ENCODE measurements at places on chromosomes 5 and 9.

GRCh38 chr9:125593581-125594222 lies 113.3 kb downstream of the MAPKAP1 start:
- no peak for DNase-seq

GRCh38 chr5:170219615-170220014 lies 13.2 kb upstream of the C5orf58 start:
- no peak for DNase-seq

GRCh38 chr5:95808686-95809413 lies 13.7 kb downstream of the GLRX start:
- DNase-seq: peak; percentile 38

DNA sequence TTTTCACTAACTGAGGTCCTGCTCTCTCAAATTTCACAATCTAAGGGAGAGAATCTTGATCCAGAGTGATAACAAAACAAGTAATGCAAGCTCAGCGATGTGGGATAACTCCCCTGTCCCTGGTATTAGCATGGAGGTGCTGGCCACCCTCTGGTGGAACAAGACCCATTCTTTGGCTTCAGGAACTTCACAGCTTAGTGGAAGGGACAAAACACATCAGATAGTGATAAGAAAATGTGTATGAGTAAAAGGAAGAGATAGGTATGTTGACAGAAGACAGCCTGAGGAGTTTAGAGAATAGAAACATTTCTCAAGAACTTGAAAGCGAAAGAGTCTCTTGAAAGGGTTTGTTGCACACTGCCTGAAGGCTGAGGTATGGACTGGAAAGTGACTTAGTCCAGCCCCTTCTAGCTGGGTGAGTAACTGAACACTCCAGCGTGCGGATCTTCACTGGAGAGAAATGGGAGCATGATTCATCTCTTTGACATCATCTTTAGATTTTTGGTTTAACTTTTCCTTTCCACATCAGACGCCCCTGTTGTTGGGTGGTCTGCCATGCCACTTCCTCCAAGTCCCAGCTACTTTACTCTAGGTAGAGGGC lies 25.4 kb upstream of the ZSWIM6 start:
- DNase-seq: no peak

DNA sequence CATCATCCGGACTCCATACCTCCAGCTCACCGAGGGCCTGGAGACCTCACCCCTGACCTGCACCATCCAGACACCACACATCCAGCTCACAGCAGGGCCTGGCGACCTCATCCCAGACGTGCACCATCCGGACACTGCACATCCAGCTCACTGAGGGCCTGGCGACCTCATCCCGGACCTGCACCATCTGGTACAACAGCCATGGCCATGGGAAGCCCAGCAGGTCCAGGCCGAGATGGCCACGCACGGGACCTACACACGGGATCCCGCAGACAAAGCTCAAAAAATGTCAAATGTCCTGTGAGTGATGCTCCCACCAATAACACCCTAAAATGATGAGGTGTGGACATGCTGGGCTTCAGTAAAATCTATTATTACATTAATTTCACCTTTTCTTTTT lies 9.7 kb downstream of the TERT start:
- DNase-seq: no peak

DNA sequence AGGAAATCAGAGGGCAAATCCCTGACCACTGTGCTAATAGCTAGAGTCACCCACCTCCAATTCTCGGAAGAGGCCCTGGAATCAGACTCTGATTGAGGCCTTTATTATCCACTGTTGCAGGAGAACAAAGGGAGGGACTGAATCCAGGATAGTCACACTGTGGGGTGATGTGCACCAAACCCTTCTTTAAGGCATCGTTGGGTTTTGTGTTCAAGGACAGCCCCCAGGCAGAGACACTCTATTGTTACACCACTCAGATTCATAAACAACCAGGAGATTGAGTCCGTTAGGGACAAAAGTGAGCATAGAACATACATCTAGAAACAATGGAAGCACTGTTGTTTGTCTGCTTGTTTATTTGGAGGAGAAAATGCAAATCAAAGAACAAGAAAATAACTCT lies 124.6 kb upstream of the TBCA start:
- peak; percentile 55 for DNase-seq

DNA sequence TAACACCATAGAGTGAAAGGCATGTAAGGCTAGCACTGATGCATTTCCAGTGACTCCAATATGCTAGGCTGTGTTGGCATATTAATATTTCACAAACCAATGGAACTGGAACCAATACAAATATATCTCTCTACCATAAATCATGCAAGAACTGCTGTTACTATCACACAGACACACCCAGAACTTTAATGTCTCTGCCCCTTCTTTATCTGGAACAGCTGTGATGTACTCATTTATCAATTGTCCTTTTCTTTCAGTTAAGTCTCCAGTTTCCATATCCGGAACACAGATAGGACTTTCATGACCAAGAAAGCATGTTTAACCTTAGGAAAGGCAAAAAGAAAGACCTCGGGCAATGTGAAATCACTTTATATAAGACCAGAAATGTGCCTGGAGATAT lies 70.3 kb downstream of the SPTLC1 start:
- DNase-seq: no peak

DNA sequence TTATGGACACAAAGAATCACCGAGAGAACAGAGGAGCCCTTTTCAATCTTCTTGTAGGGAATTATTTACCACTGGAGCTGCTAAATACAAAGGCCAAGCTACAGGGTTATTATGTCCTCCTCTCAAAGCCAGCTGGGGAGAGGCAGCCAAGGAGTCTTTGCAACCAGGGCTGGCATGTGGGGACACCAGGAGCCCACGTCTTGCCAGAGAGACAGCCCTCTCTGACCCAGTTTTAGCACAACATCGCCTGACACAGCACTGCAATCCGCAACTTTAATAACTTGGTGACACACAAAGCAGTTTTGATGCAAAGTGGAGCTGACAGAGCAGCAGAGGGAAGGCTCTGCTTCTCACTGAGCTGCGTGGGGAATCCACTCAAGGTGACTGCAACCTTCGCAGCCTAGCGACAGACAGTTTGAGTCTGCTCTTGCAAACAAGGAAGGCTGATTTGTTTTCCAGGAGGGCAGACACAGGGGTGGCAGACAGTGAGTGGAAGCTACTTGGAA lies 33.6 kb downstream of the TLR4 start:
- DNase-seq: peak; percentile 64

GRCh38 chr5:1169211-1170115 lies 31.9 kb upstream of the SLC6A19 start:
- DNase-seq: no peak

Data from head of caudate nucleus (tissue), 42 donors.